Esophagus muscularis mucosa (tissue), 4 donors: ENCODE measurements at places on chromosomes 6 and 20. TPM values are rescaled to one million over a fixed set of nuclear protein-coding genes. Genes with fewer than 3 reads are reported as not detected.
A peak's percentile ranks its signal among the peaks of the same experiment; 100 is the strongest.

DNA sequence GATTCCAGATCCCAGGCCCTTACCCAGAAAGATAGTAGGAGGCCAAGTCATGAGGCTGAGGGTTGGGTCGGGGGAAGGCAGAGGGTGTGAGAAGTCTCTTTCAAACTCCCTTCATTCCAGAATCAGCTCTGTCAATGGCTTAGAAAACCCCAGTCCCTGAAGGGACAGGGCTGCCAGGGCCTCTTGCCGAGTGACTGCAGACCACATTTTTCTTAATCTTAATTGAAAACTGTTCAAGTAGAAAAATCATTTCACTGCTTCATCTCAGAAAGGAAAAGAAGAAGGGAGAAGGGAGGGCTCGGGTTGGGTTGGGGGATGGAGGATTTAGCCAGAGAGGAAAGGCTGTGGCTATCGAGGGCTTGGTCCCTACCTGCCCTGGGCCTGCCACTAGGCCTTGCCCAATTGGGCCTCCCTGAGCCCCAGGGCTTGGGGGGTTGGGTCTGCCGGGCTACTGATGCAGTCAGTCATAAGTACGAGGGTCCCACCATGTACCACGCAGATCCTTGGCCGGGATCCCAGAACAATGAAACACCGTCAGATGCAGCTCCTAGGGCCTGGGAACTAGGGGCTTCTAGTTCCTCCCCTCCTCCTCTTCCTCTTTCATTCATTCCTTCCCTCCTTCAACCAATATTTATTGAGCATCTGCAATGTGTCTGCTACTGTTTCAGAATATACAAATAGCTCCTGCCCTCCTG, 44.0 kb upstream of the CTNNBL1 start:
- no peak for DNase-seq

DNA sequence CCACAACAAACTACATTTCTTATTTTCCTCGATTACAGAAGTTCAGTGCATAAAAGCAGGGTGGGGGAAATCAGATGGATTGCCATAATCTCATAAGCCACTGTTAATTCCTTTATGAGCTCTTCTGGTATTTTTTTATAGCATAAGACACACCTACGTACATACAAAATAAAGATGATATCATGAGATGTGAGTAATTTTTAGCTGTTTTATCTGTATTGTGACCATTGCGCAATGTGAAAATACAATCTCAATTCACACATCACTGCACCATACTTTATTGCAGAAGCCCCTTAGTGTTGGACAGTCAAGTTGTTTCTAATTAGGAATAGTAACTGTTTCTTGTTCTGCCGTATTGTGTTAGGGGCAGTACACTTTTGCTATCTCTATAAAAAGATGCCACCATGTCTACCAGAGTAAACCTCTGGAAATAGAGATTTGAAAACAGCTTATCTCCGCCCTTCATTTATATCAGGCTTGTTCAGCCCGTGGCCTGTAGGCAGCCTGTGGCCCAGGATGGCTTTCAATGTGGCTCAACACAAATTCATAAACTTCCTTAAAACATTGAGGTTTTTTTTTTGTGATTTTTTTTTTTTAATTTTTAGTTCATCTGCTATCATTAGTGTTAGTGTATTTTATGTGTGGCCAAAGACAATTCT, 90.4 kb downstream of the FARS2 start:
- DNase-seq, result no peak

The SIRPD gene
- not detected for total RNA-seq

DNA sequence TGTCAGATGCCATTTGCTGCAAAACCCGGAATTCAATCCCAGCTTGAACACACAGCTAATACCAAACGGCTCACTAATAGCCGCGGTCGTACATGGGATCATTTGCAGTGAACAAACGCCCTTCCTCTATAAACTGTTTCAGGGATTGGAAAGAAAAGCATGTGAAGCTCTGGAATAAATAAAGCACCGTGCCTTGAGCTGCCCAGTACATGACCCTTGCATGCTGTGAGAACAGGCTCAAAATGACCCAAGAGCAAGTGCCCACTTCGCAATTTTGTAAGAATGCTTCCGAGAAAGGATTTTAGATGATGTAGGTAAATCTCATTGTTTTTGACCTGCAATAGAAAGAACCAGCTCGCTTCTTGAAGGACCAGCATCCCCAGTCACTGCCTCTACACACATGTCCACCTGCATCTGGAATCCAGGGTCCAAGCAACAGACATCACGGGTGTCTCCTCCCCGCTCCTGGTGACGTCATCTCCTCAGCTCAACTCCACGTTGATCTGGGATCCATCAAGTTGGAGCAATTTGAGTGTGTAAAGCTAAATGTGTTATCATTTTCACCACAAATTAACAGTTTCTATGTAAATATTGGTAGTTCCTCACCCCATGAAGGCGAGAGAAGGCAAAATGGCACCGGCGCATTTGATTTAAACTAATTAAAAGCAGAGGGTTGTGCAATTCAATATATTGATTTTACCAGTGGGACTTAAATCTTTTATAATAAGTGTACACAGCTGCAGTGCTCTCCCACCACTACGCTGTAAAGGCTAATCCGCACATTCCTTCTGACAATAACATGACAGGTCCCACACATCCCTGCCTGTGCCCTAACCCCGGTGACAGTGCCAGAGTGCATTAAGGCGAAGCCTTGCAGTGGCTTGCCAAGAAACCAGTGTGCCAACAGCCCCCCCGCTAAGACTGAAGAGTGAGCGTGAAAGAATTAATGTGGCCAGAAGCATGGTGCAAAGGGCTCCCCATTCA, 6.2 kb downstream of the BMP7 start:
- DNase-seq, result no peak

- DNase-seq, result no peak
Measured at GRCh38 chr20:20251317-20251716, 116.6 kb upstream of the INSM1 start.

GRCh38 chr6:31620586-31621319, at the start of gene PRRC2A:
Gene PRRC2A, plus strand, starts transcription at chr6:31620715. Its CDS starts 2,075 bp downstream, at chr6:31622790.
- DNase-seq, result peak; percentile 94

The HAO1 gene
- not detected for total RNA-seq

DNA sequence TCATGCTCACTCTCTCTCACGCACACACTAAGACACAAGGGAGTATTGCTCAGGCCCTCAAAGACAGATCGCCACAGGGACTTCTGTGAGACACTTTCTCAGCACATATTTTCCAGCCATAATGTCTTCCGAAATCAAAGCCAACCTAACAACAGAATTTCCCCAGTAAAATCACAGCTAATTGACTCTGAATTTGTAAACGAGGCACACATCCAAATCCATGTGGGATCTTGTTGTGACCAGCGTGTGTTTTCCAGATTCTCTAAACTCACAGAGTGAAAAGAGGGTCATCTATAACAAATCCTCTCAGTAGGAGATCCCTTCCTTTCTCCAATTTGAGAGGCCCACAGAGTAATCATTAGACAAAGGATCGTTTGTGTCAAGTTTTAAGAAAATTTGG, 280.4 kb downstream of the PACRG start:
- DNase-seq, result no peak

DNA sequence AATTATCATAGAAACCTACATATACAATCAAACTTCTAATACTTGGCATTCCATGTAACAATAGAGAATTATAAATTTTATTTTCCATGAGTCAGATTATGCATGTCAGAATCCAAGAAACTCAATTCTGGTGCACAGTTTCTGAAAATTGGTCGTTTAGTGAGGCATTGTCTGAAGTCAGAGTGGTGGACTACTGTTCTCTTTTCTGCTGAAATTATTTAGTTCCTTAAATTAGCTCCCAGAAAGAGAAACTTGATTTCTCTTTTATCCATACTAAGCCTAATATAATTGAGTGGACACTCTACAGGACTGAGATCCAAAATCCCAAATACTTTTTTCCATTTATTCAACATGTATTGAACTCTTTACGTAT, 265.5 kb downstream of the ALDH8A1 start:
- no peak for DNase-seq

GRCh38 chr6:1527073-1527457, 82.7 kb upstream of the FOXC1 start:
- DNase-seq, result no peak

DNA sequence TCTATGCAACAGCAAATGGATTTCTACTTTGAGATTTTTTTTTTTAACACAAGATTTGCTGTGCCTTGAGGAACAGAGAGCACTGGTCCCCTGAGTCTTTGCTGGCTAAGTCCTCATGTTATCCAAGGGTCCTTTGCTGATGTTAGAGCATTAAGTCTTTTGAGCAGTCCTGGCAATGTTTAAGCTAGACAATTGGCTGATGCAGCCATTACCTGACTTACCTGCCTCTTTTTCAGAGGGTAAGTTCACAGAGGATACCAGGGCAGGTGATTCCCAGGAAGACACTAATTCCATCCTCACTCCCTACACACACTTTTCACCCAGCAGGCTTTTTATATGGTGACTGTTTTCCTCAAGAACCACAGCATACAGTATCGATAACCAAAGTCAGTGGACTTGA, 337.7 kb downstream of the HDGFL1 start:
- no peak for DNase-seq

DNA sequence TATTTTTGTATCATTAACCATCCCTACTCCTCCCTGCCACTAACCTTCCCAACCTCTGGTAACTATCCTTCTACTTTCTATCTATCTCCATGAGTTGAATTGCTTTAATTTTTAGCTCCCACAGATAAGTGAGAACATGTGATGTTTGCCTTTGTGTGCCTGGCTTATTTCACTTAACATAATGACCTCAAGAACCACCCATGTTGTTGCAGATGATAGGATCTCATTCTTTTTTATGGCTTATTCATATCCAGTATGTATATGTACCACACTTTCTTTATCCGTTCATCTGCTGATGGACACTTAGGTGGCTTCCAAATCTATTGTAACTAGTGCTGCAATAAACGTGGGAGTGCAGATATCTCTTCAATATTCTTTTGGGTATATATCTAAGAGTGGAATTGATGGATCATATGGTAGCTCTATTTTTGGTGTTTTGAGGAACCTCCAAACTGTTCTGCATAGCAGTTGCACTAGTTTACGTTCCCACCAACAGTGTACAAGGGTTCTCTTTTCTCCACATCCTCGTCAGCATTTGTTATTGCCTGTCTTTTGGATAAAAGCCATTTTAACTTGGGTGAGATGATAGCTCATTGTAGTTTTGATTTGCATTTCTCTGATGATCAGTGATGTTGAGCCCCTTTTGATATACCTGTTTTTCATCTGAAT, 201.4 kb downstream of the ARHGAP18 start:
- DNase-seq, result no peak

DNA sequence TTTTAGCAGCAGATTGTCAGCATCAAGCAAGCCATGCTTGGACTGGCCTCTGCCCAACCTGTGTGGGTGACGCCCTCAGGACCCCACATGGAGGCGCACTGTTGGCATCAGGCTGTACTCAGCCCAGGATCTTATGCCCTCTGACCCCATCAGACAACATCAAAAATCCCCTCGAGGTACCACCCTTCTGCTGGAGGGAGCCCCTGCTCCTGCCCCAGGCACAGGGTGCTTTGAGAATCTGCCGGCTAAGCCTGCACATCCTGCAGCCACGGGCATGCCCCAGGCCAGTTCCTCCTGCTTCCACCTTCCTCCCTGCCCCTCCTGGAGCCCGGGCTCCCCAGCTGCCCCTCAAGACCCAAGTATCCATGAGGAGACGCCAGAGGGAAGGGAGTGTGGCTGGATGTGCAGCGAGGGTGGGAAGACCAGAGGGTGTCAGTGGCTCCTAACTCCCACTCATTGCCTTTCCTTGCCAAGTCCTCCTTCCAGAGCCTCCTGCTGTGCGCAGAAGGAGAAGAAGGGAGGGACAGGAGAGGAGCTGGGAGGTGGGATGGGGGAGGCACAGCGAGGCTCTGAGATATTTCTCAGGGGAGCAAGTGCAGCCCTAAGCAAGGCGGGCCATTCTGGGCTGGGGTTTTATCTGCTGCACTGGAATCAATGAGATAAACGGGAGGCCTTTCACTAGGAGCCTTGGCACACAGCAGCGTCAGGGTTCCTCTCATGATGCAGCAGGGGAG, 77.4 kb upstream of the CST7 start:
- peak; percentile 90 for DNase-seq

The POU5F1 gene
- not detected for total RNA-seq

DNA sequence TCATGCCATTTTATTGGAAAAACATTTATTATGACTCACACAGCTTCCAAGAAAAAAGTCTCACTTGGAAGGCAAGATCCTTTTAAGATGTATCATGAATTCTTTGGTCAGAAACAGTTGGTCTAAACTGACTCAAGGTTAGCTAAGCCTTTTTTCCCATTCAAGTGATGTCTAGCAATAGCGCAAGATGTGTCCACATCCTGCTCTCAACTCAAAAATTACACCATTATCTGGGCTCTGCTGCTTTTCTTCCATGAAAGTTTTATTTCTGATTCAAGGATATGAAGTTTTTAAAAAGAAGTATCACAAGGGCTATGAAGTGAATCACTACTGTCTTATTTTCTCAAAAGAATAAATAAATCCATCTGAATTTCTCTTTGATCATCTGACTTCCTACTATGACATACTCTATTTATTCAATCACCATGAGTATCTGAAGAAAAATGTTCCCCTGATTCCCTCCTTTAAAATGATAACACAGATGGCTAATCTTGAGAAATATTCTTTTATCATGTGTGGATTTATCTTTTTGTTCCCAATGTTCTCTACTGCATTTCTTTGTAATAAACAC, 139.2 kb downstream of the AHI1 start:
- DNase-seq, result no peak

The PI3 gene
- total RNA-seq, result not detected

- DNase-seq, result no peak
Measured at GRCh38 chr6:79377047-79377446, 142.6 kb upstream of the HMGN3 start.

The AMD1 gene
- total RNA-seq, result 93.1 TPM
